Bronchial smooth muscle cell (primary cell): ENCODE measurements at places on chromosomes 5 and 9. TPM values are rescaled to one million over a fixed set of nuclear protein-coding genes. Genes with fewer than 3 reads are reported as not detected.

Gene ANKRD34B
- not detected in 2 replicates for total RNA-seq

Gene CDH6
- 62.3 and 85.1 TPM in 2 replicates for total RNA-seq

Gene RABGAP1
- 36.6 and 37.7 TPM in 2 replicates for total RNA-seq

Gene SMIM32
- not detected in 2 replicates for total RNA-seq

Gene C7
- 0.26 and 0.79 TPM in 2 replicates for total RNA-seq

Gene COL15A1
- 1.1 and 69.5 TPM in 2 replicates for total RNA-seq

Gene SLC6A19
- total RNA-seq = not detected in 2 replicates

Gene CCDC180
- total RNA-seq = 3.2 and 5.2 TPM in 2 replicates

Gene FAM169A
- total RNA-seq = 0.16 and 0.17 TPM in 2 replicates

Gene MYMK
- total RNA-seq = not detected in 2 replicates

Gene NMUR2
- total RNA-seq = not detected in 2 replicates

Gene USP20
- total RNA-seq = 9.1 and 13.9 TPM in 2 replicates

Gene LIFR
- total RNA-seq = 17.2 and 19.5 TPM in 2 replicates

Gene C5orf34
- 1.1 and 1.9 TPM in 2 replicates for total RNA-seq

Gene FRRS1L
- total RNA-seq = 0.16 and 0.52 TPM in 2 replicates

Gene LIX1
- total RNA-seq = not detected in 2 replicates

Gene IL13
- total RNA-seq = 0.16 TPM in 1 of 2 replicates, not detected in the other

Gene ADAMTS6
- total RNA-seq = 37.8 and 49.9 TPM in 2 replicates

Gene FOXE1
- total RNA-seq = not detected in 2 replicates

Gene QRFP
- total RNA-seq = not detected in 2 replicates

Gene SMIM33
- total RNA-seq = not detected in 2 replicates

Gene SLC45A2
- total RNA-seq = under 0.01 TPM in 1 of 2 replicates, not detected in the other

Gene BSPRY
- total RNA-seq = not detected in 2 replicates

Gene ORM2
- total RNA-seq = not detected in 2 replicates
